Activated CD8-positive, alpha-beta T cell treated with anti-CD3 and anti-CD28 coated beads, Interleukin-2, amount 10 ng/mL, durations not matched to agents 7 days and 5 days (primary cell): ENCODE measurements at places on chromosomes 5 and 9. TPM values are rescaled to one million over a fixed set of nuclear protein-coding genes. Genes with fewer than 3 reads are reported as not detected.

- DNase-seq: no peak
Measured at GRCh38 chr5:10836986-10837385, 76.0 kb upstream of the DAP start.

DNA sequence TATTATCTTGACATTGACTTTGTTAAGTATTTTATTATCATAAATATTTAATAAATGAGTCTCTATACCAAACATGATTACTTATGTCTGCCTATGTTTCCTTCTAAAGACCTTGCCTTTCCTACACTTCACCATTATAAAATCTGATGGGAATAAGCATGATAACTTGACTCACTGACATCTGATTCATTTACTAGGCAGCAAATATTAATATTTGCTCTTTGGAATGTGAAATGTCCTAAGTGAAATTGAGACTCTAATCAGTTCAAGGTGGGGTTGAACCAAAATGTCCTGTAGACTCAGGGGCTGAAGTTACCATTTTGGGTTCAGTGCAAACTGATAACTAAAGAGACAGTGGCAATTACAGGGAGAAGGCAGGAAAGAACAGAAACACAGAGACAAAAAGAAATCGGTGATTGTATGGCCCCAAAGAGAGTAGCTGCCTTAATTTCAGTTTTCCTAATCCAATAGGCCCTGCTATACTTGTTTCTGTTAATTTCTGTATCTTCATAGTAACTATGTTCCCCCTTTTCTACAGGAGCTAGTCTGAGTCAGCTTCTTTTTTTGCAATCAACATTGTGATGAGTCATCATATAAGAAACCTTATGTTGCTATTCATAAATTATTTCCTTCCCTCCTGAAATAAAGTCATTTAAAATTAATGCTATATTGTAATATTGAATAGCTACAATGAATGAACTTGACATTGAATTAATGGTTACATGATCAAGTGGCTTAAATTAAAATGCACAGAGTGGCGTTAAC is 296.8 kb downstream of the PDE4D start:
- no peak for DNase-seq

DNA sequence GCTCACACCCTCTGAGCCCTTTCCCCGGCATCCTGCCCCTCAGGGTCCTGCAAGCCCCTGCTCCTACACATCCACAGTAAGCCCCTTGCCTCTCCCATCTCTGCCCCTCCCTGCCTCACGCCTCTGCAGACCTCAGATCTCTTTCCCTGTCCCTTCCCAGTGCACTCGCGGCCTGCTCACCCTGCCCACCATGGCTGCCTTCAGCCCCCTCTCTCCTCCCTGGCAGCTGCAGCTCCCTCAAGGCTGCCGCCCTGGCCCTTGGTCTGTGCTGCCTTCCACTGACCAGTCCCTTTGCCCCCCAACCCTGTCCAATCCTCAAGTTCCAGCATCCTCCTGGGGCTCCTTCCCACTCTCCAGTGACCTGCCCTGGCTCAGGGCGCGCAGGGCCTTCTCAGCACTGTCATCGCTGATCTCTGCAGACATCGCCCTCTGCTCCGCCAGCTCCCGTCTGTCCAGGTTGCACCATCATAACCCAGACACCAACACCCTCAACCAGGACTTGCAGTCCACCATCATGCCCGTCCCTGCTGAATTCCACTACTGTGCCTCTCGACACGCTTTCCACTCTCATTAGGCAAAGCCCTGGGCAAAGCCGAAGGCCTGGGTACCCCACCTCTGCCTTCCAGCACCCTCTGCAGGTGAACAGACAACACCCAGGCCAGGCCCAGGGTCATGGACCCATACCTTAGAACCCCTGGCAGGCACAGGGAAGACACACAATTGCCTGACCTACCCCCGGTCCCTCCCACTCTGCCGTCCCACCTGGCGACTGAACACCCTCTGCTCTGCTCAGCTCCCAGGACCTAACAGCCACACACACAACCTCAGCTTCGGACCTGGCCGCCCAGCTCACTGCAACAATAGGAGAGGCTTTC is 97.8 kb upstream of the RUFY1 start:
- no peak for DNase-seq

GRCh38 chr9:127143920-127144465 is 21.6 kb upstream of the ANGPTL2 start:
- no peak for DNase-seq

DNA sequence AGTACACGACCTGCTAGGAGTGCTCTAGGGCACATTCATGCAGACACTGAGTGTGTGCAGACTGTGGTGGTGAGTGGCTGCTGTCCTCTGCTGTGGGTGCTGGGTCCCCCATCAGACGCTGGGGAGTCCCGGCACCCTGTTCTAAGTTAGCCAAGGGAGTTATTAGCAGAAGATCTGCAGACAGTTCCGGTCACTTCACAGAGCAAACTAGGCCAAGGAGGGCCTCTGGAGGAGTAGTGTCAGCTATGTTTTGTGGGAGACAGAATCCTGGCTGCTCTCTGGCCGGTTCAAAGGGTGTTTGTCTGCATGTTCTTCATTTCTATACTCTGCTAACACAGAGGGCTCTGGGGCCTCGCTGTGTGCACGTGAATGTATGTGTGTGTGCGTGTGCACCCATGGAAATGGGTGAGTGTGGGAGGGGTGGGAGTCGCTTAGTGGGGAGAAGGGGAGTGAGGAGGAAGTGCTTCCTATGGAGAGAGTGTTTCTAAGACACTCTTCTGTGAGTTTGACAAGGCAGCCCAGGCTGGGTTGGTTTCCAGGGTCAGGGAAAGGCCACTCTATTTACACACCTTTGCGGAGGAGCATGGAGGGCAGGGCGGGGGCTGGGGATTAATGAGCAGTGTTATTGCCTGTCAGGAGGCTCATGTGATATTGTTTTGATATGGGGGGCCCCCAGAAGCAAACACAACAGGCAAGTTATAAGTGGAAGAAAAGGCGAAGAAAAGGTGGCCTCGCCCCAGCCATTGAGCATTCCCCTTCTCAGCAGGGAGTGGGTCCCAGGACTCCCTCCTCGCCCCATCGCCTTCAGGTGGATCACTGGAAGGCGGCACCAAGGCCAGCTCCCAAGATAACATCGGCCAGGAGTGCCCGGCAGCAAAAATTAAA is 68.9 kb downstream of the MACROH2A1 start:
- no peak for DNase-seq

- DNase-seq: no peak
Measured at GRCh38 chr9:6614489-6614888, 31.0 kb downstream of the GLDC start.

- no peak for DNase-seq
Measured at GRCh38 chr5:140408750-140409241, 7.2 kb downstream of the ANKHD1 start.

GRCh38 chr5:122464191-122464590 is 152.2 kb downstream of the SNCAIP start:
- DNase-seq: no peak

DNA sequence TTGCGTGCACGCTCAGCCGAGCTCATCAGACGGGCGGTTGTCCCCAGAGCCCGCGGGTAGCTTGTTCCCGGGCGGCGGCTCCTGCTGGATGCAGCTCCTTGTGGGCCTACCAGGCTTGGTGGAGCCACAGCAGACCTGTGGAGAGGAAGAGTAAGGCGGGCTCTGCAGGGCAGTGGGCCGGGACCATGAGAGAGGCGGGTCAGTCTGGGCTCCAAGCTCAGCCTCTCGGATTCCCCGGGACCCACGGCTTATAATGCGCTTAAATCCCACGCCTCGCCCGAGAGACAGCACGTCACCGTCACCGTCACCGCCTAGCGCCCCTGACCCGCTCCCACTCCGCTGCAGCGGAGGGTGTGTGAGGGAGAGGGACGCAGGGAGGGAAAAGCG is 1.9 kb upstream of the ANKRD18A start:
- DNase-seq: no peak

DNA sequence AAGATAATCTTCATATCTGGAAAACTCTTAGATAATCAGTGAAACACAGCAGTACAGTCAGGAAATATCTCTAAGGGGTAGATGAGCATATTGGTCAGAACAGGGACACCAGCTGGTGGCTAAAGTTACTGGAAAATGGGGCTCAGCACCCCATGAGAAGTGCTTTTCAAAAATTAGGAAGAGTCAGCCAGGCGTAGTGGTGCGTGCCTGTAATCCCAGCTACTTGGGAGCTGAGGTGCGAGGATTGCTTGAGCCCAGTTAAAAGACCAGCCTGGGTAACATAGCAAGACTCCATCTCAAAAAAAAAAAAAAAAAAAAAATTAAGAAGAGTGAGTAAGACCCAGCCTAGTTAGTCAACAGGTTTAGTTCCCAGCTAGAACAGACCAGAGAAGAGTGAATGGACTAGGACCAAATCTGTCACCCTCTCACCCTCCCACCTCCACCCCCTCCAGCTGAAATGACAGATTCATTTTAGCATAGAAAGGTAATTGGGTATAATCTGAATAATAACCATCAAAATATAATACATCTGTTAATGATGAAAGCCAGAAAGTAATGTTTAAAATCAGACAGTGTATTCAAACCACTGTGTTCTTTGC is 120.9 kb downstream of the CDC42SE2 start:
- DNase-seq: no peak

GRCh38 chr5:124648902-124649467 is 97.5 kb downstream of the ZNF608 start:
- DNase-seq: no peak

DNA sequence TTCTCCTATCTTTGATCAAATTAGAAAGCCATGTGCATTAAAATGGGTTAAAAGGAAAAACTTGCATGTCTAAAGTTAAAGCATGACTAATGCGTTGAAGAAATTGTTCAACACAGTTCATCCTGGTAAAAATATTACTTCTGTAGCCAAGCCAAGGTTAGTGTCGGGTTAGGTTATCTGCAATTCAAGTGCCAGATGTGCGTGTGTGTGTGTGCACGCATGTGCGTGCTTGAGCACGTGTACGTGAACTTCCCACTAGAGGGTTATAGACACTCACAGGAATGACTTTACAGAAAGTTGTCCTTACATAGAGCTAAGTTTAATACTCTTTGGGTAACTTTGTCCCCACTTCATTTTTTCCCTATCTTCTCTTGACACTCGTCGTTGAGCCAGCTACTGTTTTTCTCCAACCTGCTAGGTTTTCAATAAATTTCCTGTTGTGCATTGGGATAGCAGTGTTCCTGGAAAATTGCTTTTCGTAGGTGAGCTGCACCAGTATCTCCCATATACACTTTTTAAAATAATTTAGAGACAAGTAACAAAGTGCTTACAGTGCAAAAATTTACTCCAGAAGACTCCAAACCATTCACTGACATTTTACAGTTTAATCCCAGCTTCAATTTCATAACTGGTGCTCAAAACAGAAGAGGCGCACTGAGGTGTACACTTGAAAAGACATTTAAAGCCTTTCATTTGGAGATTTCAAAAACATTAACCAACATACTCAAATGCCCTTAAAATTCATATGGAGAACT is 353.8 kb downstream of the NFIB start:
- DNase-seq: no peak

- DNase-seq: no peak
Measured at GRCh38 chr5:18305288-18305924, 671.1 kb downstream of the TAF11L14 start.

GRCh38 chr5:87210743-87211142 is 56.9 kb upstream of the RASA1 start:
- no peak for DNase-seq

GRCh38 chr5:158200619-158201018 is 341.7 kb upstream of the CLINT1 start:
- no peak for DNase-seq

GRCh38 chr5:32539981-32540845 is 45.1 kb upstream of the SUB1 start:
- DNase-seq: no peak

DNA sequence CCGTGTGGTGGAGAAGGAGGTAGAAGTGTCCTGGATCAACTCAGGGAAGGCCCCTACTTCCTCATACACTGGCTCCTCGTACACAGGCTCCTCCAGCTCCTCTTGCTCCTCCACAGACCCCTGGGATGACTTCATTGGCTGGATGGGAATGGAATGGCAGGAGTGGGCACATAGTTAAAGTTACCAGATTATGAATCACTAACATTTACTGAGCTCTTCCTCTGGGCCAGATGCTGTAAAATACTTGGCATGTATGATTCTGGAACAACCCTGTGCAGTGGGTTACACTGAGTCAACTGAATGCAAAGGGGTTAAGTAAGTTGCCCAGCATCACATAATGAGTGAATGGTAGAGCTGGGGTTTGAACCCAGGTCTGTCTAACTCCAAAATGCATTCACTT is 3.1 kb upstream of the FCHSD1 start:
- no peak for DNase-seq

DNA sequence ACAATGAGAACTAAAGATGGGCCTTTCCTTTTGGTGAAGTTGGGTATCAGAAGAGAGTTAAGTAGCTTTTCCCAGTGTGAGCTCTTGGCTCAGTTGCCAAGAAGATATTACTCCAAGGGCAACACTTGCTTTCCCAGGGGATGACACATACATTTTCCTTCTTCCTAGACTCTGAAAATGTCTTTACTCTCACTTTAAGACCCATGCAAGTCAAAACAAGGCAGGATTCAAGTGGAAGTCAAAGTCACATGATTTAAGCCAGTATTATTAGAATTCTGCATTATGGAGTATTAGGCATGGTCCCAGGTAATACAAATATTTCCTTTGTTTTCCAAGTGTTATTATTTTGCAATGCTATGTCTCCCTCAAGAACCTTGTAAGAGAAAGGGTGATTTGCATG is 175.1 kb downstream of the PPP2R2B start:
- DNase-seq: no peak

GRCh38 chr5:55220433-55221185 is 6.5 kb downstream of the MCIDAS start:
- peak; percentile 27 for DNase-seq

GRCh38 chr5:21654-22233 is 70.2 kb upstream of the PLEKHG4B start:
- DNase-seq: no peak

DNA sequence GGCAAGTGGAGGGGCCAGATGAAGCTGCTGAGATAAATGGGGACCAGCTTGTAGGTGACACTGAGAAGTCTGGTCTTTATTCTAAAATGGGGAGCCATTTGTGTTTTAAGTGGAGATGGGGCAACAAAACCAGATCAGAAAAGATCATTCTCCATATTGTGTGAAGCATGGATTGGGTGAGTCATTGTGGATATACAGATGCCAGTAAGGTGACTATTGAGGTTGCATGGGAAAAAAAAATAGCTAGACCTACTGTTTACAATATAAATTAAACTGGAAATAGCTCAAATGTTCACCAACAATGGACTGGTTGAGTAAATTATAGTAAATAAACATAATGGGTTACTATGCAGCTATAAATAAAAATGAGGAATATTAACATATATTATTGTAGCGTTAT is 5.4 kb upstream of the MAP1B start:
- DNase-seq: no peak

Gene XRCC4
- 12.6 TPM for total RNA-seq

Gene PRLR
- total RNA-seq: not detected

Gene ASPN
- total RNA-seq: not detected

Gene NFIB
- not detected for total RNA-seq

Gene ANKRD18B
- not detected for total RNA-seq

Gene DAB2IP
- total RNA-seq: 0.13 TPM

Gene C9
- total RNA-seq: not detected

Gene GDA
- not detected for total RNA-seq

Gene ARL14EPL
- not detected for total RNA-seq

Gene NR4A3
- 0.26 TPM for total RNA-seq

Gene CBY3
- total RNA-seq: not detected

Gene SLC1A1
- 0.13 TPM for total RNA-seq

Gene EGFLAM
- total RNA-seq: not detected

Gene SLC6A7
- total RNA-seq: not detected
